NAMALWA (cell line): ENCODE measurements at places on chromosomes 7 and 10.

GRCh38 chr7:332646-333392 lies 42.8 kb downstream of the FOXL3 start:
- DNase-seq: no peak

GRCh38 chr10:77542710-77543259 lies 94.8 kb downstream of the KCNMA1 start:
- DNase-seq: no peak

DNA sequence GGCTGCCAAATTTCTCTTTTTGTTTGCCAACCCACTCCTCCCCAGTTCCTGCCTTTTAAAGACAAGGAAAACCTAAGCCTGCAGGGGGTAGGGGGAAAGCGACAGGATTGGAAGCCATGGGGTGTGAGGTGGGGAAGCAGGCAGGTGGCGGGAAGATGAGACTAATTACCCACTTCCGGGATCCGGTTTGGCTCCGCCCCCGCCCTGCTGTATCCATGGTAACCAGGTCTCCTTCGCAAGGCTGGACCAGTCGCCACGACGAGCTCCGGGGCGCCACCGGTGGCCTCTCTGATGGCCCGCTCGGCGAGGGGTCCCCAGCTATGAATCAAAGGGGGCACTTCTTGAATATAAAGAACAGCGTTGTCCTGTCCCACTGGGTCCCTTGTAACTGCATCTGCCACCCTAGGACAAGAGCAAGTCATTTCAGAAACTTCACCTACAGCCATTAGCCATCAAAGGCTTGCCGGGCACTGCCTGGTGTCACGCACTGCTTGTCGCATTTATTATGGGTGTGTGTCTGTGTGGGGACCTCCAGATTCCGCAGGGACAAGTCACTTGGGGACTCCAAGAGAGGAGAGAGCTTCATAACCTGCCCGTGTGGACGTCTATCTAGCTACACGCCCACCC lies 55.4 kb upstream of the LMTK2 start:
- DNase-seq: no peak

DNA sequence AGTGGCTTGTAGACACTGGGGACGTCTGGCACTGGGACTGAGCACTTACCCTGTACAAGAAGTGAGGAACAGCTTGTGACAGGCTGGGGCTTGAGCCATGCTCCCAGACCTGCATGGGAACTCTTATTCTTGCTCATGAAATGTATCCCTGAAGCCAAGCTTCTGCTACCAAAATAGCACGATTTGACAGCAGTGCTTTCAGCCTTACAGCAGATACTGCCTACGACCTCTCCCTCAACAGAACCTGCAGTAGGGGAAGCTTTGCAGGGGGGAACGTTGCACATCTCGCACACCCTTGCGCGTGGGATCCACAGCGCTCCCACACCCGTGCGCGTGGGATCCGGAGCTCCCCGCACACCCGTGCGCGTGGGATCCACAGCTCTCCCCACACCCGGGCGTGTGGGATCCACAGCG lies 88.0 kb downstream of the CREM start:
- DNase-seq: no peak

GRCh38 chr10:52740913-52741675 lies 31.5 kb downstream of the MBL2 start:
- DNase-seq: peak; percentile 73

DNA sequence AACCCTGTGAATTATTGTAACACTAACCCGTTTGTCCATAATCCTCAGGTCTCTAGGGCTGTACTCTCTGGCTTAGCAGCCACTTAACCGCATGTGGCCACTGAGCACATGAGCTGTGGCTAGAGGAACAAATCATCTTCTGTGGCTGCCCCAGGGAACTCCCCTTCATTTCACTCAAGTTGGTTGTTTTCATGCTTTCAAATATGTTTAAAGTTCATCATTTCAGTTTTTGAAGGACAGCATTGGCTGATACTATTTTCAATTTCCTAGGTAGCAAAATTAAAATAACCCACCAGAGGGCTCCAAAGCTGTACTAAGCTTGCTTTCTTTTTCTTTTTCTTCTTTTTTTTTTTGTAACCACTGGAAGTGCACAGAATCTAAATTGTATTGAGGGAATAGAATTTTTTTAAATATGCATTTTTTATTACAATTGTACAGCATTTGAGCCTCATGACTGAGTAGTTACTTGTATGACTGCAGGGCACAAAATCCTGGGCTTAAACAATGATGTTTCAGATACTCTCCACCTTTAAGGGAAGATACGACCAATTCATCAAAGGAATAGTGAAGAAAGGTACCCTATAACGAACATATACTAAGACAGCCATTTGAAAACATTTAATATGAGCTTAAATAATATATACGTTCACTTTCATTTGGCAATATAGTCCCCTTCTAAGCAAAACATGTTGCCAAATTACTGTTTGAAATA lies 38.6 kb downstream of the MRC1 start:
- peak; percentile 35 for DNase-seq

DNA sequence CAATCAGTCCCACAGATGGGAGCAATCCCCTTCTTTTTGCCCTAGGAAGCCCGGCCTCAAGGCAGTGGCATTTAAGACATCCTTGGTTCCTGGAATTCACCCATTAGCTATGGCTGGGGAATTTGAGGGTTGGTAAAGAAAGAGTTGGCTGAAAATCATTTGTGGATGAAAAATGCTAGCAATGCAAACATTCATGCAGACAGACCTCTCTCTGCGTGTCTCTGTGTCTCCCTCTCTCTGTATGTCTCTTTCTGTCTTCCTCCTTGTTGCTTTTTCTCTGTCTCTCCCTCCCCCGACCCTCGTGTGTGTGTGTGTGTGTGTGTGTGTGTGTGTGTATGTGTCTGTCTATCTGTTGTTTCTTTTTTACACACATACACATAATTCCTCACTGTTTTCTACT lies 19.4 kb downstream of the LDB3 start:
- no peak for DNase-seq

DNA sequence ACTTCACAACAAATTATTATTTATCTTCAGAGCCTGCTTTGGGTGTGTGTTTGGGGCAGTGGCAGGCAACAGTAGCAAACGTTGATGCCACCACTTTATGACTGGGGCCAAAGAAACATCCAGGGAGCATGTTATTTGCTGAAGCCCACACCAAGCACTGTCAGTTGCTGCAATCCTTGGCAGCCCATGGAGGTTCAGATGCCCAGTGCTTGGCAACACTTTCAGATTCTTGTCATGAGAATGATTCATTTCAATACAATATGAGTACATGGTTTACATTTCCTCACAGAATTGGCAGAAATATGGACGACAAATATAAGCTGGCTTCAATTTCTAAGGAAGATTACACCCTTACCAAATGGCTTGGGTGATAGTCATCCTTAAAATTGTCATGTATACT lies 46.5 kb upstream of the GLI3 start:
- DNase-seq: no peak

- DNase-seq: no peak
These were observed 3.3 kb upstream of the SMO start for GRCh38 chr7:129184981-129185670.
